ENCODE measurements at places on chromosomes 5 and 9. TPM values are rescaled to one million over a fixed set of nuclear protein-coding genes. Genes with fewer than 3 reads are reported as not detected.

Gene GRM6
- not detected for polyA plus RNA-seq

Gene CNTFR
- polyA plus RNA-seq = not detected

Gene THBS4
- 0.59 TPM for polyA plus RNA-seq

Gene GABRB2
- polyA plus RNA-seq = not detected

Gene WNK2
- not detected for polyA plus RNA-seq

Gene NUTM2F
- not detected for polyA plus RNA-seq

Gene CCDC192
- polyA plus RNA-seq = not detected

Gene N4BP3
- 2.7 TPM for polyA plus RNA-seq

Gene AHRR
- 0.07 TPM for polyA plus RNA-seq

Gene SURF4
- polyA plus RNA-seq = 158 TPM

GRCh38 chr9:114853071-114853855 lies 47.4 kb upstream of the TNFSF15 start:
- DNase-seq = no peak

DNA sequence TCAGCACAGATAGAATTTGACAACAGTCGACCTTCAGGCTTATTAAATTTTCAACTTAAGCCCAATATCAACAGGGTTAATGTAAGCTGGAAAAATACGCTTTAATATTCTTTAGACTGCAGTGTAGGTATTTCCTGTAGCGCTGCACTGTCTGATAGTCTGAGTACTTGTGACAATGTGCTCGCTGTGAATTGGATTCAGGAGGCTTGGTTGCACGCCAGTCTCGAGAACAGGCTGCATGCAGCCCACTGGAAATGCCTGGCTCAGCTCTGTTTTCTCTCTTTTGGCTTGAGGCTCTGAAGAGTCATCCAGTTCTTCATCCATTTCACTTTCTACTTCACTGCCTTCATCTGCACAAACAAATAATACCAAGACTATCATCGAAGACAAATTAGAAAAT lies 300.9 kb downstream of the RFX3 start:
- DNase-seq = no peak

DNA sequence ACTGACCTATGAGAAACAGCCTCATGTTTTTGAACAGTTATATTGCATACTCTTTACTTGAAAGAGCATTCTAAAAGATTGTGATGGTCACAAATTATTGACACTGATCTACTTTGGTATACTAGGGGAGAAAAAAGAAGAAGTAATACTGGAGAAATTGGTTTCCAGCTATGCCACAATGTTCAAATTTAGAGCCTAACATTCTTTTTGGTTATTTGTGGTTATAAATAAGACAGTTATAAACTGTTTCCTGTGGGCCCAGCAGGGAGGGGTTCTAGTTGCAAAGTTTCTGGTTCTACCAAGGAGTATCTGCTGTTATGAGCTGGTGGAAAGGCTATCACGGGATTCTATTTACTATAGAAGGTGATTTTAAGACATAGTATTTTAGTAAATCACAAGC lies 4.8 kb downstream of the CWC27 start:
- no peak for DNase-seq

- peak; percentile 25 for DNase-seq
These were observed 47.9 kb upstream of the MYO10 start for GRCh38 chr5:16983972-16984371.

- no peak for DNase-seq
These were observed 1.3 kb downstream of the NPDC1 start for GRCh38 chr9:137044502-137045177.

GRCh38 chr5:78530342-78531096 lies 118.1 kb downstream of the LHFPL2 start:
- peak; percentile 95 for DNase-seq

- DNase-seq = peak; percentile 85
These were observed 75.4 kb downstream of the NFIB start for GRCh38 chr9:14238518-14238917.

- peak; percentile 62 for DNase-seq
These were observed 58.3 kb downstream of the PIK3R1 start for GRCh38 chr5:68273717-68274409.

- DNase-seq = no peak
These were observed 11.5 kb upstream of the IRX2 start for GRCh38 chr5:2762744-2763532.

GRCh38 chr5:57987552-57987951 lies 472.3 kb downstream of the PLK2 start:
- no peak for DNase-seq

DNA sequence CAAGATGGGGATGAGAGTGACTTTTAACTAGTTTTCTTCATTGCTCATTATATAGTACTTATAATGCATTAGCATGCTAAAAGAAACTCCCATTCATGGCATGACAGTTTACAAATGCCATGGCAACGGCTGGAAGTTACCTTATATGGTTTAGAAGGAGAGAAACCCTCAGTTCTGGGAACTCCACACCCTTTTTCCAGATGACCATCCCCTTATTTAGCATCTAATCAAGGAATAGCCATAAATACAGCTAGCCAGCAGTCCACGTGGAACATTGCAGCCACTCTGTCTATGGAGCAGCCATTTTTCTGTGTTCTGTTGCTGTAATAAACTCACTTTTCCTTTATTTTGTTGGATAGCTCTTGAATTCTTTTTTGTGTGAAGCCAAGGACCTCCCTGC lies 1137.8 kb downstream of the CDH18 start:
- no peak for DNase-seq

DNA sequence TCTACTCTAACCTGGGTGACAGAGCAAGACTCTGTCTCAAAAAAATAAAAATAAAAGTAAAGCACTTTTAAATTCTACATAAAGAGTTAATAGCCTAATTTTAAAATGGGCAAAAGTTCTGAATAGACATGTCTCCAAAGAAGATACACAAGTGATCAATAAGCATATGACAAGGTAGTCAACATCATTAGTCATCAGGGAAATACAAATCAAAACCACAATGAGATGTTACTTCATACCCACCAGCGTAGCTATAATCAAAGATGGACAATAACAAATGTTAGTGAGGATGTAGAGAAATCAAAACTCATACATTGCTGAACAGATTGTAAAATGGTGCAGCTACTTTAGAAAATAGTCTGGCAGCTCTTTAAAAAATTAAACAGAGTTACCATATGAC lies 64.1 kb downstream of the IQGAP2 start:
- no peak for DNase-seq

GRCh38 chr5:15070907-15071306 lies 199.3 kb upstream of the ANKH start:
- no peak for DNase-seq

GRCh38 chr5:75551471-75551870 lies 39.8 kb downstream of the POLK start:
- no peak for DNase-seq

All from foreskin keratinocyte (primary cell).